ENCODE measurements at places on chromosomes 7 and 10. TPM values are rescaled to one million over a fixed set of nuclear protein-coding genes. Genes with fewer than 3 reads are reported as not detected.
A peak's percentile ranks its signal among the peaks of the same experiment; 100 is the strongest.

DNA sequence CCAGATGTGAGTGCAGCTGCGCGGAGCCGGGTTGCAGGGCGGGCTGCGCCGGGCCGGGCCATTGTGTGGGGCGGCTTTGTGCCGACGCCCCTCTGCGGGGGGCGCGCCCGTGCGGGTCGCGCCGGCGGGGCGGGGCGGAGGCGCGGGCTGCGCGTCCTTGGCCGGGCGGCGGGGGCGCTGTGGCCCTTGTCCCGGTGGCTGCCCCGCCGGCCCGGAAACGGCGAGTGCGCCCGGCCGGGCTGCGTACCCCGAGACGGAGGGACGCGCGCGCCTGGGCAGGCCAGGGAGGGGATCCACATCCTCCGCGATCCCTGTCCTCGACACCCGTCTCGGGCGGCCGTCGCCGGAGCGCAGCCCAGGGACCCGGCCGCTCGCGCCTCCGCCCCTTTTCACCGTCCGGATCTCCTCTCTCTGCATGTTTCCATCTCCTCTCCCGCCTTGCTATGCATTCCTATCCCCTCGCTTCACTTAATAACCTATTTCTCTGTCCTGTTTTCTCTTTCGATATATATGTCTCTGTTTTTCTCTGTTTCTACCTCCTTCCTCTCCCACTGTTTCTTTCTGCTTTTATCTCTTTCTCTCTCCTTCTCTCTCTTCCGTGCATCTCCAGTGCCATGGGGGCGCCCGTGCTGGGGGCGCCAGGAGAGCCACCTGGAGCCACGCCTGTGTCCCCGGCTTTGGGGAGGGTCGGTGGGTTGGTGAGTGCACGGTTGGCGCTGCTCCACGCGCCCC lies 765 bp downstream of the PFKFB3 start:
- H3K4me1 ChIP-seq, result peaks cover 23% of the 10 kb centered on the region
- peak overlapping the region; percentile 75 for H3K4me3 ChIP-seq
- H3K36me3 ChIP-seq, result no peaks in the 10 kb centered on the region
- DNase-seq, result peak; percentile 95
- peaks cover 40% of the 10 kb centered on the region for H3K27me3 ChIP-seq
- H3K27ac ChIP-seq, result peak overlapping the region; percentile 94

DNA sequence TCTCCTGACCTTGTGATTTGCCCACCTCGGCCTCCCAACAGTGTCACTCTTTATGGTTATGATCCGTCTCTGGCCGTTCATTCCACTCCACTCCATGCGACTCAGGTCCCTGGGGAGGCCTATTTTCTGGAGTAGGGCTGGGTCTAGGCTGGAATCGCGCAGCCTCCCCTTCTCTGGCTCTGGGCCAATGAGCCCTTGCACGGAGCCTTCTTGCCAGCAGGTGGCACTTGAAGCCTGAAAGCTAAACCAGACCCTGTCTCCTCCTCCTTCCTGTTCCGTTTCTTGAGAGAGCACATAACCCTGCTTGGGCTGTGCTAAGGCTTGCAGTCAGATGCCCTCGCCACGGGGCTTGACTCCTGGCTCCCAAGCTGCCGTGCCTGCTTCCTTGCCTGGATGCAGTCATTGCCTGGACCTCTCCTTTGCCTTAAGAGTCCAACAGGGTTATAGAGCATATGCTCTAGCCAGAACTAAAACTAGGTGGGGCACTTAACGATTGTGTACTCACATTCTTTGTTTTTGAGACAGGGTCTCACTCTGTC lies 9.6 kb upstream of the DNAJB12 start:
- H3K36me3 ChIP-seq, result no peaks in the 10 kb centered on the region
- DNase-seq, result peak; percentile 92
- no peaks in the 10 kb centered on the region for H3K27me3 ChIP-seq
- no peak overlapping the region for H3K27ac ChIP-seq
- H3K4me1 ChIP-seq, result no peaks in the 10 kb centered on the region

DNA sequence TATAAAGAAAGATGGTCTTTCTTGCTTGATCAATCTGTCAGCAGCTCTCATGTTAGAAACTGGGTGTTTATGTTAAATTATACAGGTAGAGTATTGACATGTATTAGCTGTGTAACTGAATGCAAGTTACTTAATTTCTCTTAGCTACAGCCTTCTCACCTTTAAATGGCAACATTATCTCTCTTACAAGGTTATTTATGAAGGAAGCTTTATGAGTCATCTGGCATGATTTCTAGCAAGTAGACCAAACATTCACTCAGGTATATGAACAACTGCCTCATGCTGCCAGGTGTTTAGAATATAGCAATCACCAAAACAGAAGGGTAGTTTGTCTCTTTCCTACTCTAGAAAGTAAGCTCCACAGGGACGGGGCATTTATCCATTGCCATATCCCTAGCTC lies 8.5 kb downstream of the ARL4A start:
- no peak overlapping the region for H3K4me3 ChIP-seq
- H3K27me3 ChIP-seq, result no peaks in the 10 kb centered on the region
- H3K36me3 ChIP-seq, result no peaks in the 10 kb centered on the region
- H3K4me1 ChIP-seq, result no peaks in the 10 kb centered on the region
- no peak for DNase-seq

DNA sequence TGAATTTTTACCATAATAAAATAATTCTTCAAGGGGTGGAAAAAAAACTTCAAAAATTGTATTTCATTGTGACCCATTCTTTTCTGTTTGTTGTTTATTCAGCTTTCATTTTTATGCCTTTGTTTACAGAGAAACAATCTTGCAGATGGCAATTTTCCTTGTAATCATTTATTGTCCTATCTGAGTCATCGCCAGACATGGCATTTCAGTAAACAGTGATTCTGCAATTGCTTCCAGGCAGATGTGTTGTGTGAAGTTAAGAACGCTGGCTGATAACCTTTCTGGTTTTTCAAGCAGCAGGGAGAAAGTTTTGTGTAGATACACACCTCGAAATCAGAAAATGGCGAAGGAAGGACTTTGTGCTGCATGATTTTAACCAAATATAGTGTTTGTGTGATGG lies 80.7 kb upstream of the RPA3 start:
- no peak for DNase-seq
- peaks cover 3% of the 10 kb centered on the region for H3K4me1 ChIP-seq
- H3K27me3 ChIP-seq, result no peaks in the 10 kb centered on the region
- no peak overlapping the region for H3K27ac ChIP-seq

DNA sequence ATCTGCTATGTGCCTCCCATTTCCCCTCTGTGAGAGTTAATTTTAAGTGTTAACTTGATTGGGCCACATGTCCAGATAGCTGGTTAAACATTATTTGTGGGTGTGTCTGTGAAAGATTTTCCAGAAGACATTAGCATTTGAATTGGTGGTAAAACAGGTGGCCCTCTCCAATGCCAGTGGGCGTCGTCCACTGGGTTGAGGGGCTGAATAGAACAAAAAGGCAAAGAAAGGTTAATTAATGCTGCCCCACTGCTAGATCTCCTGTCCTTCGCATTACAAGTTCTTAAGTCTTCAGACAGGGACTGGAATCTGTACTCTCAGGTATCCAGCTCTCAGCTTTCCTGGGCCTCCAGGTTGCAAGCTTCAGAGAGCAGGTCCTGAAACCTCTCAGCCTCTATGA lies 1160.9 kb upstream of the LRRN3 start:
- DNase-seq, result peak; percentile 34
- peaks cover 12% of the 10 kb centered on the region for H3K4me1 ChIP-seq
- H3K27ac ChIP-seq, result no peak overlapping the region
- H3K4me3 ChIP-seq, result no peak overlapping the region

GRCh38 chr10:120422457-120422856 lies 34.6 kb upstream of the PLPP4 start:
- no peaks in the 10 kb centered on the region for H3K36me3 ChIP-seq
- no peak overlapping the region for H3K27ac ChIP-seq
- H3K4me3 ChIP-seq, result no peak overlapping the region
- no peak for DNase-seq

- H3K4me1 ChIP-seq, result no peaks in the 10 kb centered on the region
- no peaks in the 10 kb centered on the region for H3K36me3 ChIP-seq
- no peak for DNase-seq
- H3K27me3 ChIP-seq, result no peaks in the 10 kb centered on the region
- no peak overlapping the region for H3K27ac ChIP-seq
These were observed 80.3 kb downstream of the BICC1 start for GRCh38 chr10:58593008-58593407.

- DNase-seq, result no peak
- H3K27ac ChIP-seq, result no peak overlapping the region
- H3K4me3 ChIP-seq, result no peak overlapping the region
- H3K4me1 ChIP-seq, result peaks cover 19% of the 10 kb centered on the region
These were observed 30.7 kb downstream of the DUSP5 start for GRCh38 chr10:110528224-110528996.

- H3K4me3 ChIP-seq, result no peak overlapping the region
- H3K36me3 ChIP-seq, result no peaks in the 10 kb centered on the region
- DNase-seq, result no peak
- no peak overlapping the region for H3K27ac ChIP-seq
- H3K4me1 ChIP-seq, result no peaks in the 10 kb centered on the region
These were observed 121.5 kb upstream of the RNF32 start for GRCh38 chr7:156519070-156519469.

Gene BMPER
- 0.74 TPM for total RNA-seq

Gene TMEM168
- total RNA-seq, result 18.3 TPM

Gene MACC1
- 7.2 TPM for total RNA-seq

Gene FKBP6
- not detected for total RNA-seq

Data from neural progenitor cell (in vitro differentiated cells).